ENCODE measurements at places on chromosomes 13 and 19.

GRCh38 chr19:41934849-41935374 lies 6.7 kb upstream of the ERFL start:
- DNase-seq = peak; percentile 77

DNA sequence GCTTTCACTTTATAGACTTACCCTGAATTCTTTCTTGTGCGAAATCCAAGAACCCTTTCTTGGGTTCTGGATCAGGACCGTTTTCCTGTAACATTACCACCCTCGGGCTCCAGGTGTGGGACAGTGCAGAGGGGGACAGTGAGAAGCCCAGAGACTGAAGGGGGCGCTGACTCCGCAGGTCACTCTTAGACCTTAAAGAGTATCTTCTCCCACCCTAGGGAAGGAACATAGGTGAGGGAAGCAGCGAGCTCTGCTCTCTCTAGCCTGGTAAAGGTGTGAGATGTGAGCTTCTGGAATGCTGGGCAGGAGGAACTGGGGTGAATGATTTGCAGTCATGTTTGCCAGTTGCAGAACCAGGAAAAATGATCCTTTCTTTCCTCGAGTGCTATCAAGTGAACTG lies 80.8 kb upstream of the ZNF507 start:
- no peak for DNase-seq

DNA sequence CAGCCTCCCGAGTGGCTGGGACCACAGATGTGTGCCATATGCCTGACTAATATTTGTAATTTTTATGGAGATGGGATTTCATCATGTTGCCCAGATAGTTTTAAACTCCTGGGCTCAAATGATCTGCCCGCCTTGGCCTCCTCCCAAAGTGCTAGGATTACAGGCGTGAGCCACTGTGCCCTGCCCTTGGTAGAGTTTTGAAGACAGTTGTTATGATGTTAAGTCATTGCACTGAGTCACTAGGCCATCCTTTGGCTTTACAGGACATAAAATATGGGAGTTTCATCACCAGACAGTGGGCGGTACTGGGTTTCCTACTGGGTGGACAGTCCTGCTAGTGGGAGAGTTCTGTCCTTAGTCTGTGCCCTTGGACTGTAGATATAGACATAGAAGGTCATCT lies 282.5 kb downstream of the ATP8A2 start:
- DNase-seq = no peak

- no peak for DNase-seq
Measured at GRCh38 chr13:46303742-46304385, 83.2 kb downstream of the RUBCNL start.

GRCh38 chr13:48923376-48923775 lies 52.3 kb upstream of the FNDC3A start:
- no peak for DNase-seq

- no peak for DNase-seq
Measured at GRCh38 chr19:56099638-56100539, 21.2 kb downstream of the ZNF787 start.

DNA sequence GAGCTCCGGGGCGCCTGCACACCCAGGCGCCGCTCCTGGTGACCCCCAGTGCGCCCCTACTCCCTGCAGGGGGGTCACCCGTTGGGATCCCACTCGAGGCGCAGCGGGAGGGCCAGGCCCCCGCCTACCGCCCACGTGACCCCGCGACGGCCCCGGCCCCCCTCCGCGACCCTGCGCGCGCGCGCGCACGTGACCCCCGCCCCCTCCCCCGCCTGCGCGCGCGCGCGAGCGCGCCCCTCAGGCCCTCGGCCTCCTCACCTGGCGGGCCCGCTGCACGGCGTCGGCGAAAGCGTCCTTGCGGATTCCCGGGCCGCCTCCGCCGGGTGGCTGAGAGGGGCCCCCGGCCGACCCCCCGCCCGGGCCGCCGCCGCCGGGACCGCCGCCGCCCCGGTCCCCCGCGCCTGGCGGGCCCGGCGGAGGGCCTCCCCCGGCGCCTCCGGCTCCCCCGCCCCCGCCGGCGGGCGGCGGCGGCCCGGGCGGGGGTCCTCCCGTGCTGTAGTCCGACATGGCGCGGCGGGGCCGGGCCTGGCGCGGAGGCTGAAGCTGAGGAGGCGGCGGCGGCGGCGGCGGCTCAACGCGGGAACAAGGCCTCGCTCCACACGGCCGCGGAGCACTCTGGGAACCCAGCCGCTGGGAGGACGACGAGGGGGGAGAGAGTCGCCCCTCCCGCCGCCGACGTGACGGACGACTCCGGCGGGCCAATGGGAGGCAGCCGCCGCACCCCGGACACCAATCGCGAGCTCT lies at the start of gene KHSRP:
KHSRP (minus strand) TSS at position 617 of the 744 bp plus-strand sequence; CDS start at position 507, 110 bp downstream.
- peak; percentile 25 for DNase-seq

- no peak for DNase-seq
Measured at GRCh38 chr13:85597790-85598500, 201.3 kb downstream of the SLITRK6 start.

DNA sequence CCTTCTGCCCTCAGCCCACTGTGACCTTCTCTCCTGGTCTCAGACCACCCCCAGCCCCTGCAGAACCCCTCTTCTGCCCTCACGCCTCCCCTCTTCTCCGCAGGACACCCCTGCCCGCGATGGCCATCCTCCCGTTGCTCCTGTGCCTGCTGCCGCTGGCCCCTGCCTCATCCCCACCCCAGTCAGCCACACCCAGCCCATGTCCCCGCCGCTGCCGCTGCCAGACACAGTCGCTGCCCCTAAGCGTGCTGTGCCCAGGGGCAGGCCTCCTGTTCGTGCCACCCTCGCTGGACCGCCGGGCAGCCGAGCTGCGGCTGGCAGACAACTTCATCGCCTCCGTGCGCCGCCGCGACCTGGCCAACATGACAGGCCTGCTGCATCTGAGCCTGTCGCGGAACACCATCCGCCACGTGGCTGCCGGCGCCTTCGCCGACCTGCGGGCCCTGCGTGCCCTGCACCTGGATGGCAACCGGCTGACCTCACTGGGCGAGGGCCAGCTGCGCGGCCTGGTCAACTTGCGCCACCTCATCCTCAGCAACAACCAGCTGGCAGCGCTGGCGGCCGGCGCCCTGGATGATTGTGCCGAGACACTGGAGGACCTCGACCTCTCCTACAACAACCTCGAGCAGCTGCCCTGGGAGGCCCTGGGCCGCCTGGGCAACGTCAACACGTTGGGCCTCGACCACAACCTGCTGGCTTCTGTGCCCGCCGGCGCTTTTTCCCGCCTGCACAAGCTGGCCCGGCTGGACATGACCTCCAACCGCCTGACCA lies 3.3 kb downstream of the LRFN3 start:
- no peak for DNase-seq

- DNase-seq = peak; percentile 75
Measured at GRCh38 chr13:50244713-50245574, 229.7 kb downstream of the KCNRG start.

Data from activated naive CD4-positive, alpha-beta T cell treated with anti-CD3 and anti-CD28 coated beads, Interleukin-2, amount 50 U/mL, for 72 hours (primary cell).